ENCODE measurements at places on chromosomes 5 and 9. TPM values are rescaled to one million over a fixed set of nuclear protein-coding genes. Genes with fewer than 3 reads are reported as not detected.

The PCDHB2 gene
- total RNA-seq, result 0.52 TPM

The CCL27 gene
- not detected for total RNA-seq

The C5orf52 gene
- not detected for total RNA-seq

The GPR150 gene
- total RNA-seq, result not detected

The FAM169A gene
- 15.8 TPM for total RNA-seq

The INSYN2B gene
- 0.97 TPM for total RNA-seq

The PCDHA6 gene
- total RNA-seq, result not detected

The ADAMTS13 gene
- 0.40 TPM for total RNA-seq

DNA sequence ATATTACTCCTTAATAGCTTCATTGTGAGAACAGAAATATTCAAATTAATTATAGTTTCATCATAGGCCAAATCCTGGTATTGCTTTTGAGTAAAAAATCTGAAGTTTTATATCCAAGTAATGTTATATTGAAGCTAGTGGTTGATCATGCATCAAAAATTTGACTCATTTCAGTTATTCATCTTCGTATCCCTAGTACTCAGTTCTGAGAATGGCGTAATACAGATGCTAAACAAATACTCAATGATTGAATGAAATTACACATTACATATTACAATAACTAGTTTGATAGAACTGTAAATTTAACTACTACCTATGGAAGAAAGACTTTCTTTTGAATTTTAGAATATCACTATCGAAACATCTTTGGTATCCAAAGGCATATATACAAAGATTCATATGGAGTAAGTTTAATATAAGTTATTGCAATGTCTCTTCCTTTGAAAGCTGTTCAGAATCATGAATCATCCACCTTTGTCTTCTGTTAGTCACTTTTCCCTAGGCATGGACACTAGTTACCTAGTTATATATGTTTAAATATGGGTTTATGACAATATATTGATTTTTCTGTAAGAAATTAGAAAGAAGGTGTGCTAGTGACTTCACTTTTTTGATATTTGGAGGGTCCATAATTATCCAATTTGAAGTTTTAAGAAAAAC, 5.0 kb upstream of the ZNF462 start:
- no peak for DNase-seq

- no peak for DNase-seq
Measured at GRCh38 chr9:20940447-20941173, 90.8 kb downstream of the HACD4 start.

DNA sequence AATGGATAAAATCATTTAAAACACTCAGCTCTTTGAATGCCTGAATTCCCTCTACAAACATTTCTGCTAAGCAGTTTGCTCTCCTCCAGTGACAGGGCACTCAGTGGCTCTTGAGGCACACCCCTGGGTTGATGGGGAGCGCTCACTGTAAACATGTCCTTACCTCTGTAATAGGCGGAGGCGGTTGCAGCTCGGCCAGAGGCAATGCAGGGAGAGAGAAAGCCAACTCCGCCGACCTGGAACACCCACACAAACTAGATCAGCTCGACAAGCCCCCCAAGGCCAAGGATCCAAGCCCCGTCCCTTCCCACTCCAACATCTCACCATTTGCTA, 329 bp downstream of the CDC23 start:
- no peak for DNase-seq

DNA sequence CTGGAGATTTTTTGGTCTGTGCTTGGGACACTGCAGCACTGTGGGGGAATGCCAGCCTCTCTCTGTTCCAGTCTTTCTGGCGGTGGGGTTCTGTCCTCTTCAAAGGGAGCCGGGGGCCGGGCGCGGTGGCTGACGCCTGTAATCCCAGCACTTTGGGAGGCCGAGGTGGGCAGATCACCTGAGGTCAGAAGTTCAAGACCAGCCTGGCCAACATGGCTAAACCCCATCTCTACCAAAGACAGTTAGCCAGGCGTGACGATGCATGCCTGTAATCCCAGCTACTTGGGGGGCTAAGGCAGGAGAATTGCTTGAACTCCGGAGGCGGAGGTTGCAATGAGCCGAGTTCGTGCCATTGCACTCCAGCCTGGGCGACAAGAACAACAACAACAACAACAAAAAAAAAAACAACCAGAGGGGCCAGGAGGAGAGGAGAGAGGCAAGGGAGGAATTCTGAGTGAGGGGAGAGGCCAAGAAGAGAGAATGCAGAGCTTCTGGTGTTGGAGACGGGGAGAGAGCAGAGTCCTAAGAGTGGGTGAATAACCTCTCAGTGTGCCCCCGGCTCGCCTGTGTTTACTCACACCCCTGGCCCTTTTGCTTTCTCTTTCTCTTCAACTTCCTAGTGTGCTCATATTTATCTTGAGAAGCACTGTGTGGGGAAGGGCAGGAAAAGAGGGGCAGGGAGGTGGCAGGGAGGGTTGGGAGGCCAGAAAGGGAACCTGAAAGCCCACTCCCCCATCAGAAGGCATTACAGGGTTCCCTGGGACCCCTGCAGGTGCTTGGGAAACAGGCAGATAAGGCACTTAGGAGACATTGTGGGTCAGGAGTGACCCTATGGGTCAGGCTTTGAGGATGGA, 3.2 kb upstream of the SET start:
- no peak for DNase-seq

DNA sequence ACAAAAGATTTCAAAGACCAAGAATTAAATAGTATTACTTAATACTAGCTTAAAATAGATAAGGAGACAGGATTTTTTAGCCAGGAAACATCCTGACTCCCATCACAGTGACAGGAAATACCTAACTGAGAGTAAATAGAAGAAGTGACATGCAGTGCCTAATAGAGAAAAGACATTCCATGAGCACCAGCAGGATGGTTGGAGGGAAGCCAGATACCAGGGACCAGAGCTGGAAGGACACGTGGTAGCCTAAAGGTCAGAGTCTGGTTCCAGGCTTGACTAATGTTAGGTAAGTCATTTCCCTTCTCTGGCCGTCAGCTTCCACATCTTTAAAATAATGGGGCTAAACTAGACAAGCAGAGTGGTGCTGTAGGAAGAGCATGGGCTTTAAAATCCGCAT, 41.6 kb downstream of the CDK5RAP2 start:
- no peak for DNase-seq

DNA sequence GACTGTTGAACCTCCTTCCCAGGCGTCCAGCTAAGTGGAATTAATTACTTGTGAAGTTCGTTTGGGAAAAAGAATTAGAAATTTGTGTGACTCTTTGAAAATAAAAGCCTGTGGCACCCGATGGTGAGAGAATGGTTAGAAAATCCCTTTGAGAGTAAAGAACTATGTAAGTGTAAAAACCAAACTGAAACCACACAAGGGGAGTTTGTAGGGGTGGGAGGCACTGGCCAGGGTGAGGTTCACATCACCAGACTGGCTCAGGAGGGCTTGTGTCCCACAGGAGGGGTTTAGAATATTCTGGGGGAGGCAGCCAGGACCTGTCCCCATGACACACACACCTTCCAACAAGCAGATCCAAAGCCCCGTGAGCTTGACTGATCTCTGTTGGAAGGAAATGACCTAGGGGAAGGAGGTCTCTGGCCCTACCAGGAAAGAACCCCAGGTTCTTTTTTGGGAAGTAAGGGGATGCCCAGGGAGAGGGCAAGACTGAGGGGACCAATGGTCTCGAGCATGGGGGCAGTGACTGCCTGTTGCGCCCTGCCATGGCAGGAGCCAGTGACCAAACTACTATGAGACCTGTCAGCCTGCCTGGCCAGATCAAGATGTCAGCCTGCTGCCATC, 4.3 kb downstream of the SPATA24 start:
- DNase-seq, result no peak

GRCh38 chr5:6087576-6087975, 290.8 kb downstream of the MED10 start:
- no peak for DNase-seq

DNA sequence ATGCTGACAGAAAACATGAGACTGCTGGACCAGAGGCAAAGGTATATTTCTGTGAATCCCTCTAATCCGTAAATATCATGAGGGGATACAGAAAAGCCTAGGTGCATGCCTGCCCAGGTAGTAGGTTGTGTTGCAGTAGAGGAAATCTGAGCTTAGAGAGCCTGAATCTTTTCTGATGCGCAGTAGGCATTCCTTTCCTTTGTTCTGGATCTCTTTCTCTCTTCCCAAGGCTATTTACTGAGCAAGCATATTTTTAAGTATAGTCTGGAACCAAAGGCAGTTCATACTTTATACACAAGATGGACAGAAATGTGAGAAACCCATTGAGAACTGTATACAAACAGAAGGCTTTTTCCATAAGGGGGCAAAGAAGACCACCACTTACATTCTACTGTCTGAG, 359.3 kb downstream of the TMEM161B start:
- no peak for DNase-seq

DNA sequence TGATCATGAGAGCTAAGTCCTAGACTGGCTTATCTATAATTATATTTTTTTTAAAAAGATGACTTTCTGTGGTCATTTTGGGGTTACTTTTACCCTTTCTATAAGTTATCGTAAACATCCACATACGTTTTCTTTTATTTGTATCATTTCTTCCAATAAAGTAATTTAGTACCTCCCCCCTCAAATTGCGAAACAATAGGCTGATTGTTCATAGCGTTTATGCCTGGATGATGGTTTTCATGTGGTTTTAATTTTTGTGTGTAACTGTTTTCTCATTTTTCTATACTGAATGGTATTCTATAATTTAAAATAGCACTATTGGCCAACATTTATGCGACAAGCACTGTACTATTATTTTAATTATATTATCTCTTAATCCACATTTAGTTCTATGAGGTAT, 44.5 kb downstream of the SMC5 start:
- DNase-seq, result no peak

DNA sequence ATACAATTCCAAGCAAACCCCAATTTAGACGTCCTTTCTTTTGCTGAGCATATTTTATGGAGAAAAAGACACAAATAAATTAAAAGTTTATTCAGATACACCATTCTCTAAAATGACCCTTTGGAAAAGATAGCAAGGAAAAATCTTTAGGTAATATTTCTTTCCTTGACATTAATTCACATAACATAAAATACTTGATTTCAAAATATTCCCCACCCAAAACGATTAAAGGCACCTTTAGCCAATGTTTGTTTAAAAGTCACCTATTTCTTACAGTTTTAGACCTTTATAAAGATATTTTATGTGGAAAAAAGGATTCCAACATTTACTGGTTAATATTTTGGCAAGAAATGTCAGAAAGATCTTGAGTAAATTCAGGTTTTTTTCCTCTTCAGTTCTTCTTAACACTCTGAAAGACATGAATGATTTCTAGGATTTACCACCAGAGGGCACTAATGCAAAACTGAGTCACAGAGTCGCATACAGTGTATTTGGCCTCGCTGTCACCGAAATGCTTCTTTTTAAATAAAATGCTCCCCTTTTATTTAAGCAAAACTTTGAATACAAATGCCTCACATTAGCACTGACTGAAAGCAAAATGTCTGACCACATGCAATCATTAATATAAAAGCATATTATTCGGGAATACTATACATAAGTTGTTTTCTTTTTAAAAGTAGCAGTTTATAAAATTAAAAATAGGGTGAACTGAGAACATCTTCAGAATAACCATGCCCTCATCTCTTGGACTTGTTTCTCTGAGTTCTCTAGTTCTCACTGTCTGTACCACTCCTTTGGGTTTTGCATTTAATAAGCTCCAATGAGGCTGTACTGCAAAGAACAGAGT, 122.5 kb downstream of the SLC1A3 start:
- DNase-seq, result peak; percentile 74

- no peak for DNase-seq
Measured at GRCh38 chr5:73445665-73446630, 2.6 kb downstream of the FOXD1 start.

DNA sequence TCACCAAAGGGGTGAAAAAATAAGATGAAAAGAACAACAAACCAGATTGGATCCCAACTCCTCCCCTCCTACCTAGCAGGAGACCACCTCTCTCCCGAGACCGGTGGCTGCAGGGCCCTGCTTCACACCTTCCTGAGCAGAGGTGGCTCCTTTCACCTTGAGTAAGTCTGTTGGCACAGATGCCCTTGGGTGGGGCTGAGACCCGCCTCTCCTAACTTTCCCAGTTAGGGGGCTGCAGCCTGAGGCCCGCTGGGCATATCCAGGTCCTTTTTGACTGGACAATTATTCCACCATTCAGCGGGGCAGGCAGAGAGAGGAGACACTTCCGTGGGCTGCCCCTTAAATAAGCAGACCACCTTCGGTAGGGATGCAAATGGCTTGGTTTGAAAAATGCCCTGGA, 1.3 kb downstream of the SLC25A48 start:
- no peak for DNase-seq

- DNase-seq, result no peak
Measured at GRCh38 chr5:177256296-177256695, 47.2 kb downstream of the RAB24 start.

GRCh38 chr9:125172031-125172755, 17.4 kb downstream of the PPP6C start:
- no peak for DNase-seq

DNA sequence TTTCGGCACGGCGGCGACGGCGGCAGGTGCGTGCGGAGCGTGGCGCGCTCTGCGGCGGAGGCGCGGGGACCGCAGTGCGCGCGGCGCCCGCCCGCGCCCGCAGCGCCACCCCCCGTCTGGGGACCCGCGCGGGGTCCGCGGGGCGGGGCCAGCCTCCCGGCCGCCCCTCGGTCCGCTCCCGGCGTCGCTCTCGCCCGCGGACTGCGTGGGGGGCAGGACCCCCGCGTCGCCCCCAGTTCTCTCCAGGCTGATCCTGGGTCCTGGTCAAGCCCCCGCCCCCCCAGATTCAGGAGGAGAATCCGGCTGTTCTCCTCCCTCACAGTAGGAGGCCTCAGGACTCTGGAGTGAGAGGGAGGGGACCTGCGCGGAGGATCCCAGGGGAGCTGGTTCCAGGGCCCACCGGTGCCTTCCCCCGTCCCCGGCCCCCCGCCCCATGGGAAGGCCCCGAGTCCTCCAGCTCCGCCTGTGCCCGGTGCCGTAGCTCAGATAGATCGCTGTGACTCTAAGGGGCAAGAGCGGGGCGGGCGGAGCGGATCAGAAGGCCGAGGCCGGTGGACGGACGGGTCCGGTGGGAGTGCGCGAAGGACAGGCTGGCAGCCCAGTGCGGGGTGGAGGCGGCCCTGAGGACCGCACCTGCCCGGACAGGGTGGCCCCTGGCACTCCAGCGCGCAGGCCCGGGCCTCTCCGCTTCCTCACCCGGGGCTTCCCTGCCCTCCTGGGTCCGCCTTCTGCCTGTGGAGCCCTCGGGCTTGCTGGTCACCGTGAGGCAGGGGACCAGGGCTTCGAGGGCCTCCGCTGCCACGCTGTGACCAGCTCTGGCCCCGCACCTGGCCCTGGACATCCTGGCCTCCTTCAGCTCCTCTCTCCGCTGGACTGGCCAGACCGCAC, at the start of gene RNF208:
Gene RNF208 (minus strand): TSS at position 51 of the 888 bp plus-strand sequence. CDS start 1,028 bp downstream, outside the sequence.
- no peak for DNase-seq

- no peak for DNase-seq
Measured at GRCh38 chr9:69134412-69134811, 39.7 kb upstream of the TJP2 start.

All from NCI-H460 (cell line).